ENCODE measurements at places on chromosomes 1 and 21.

GRCh38 chr1:54600947-54601721 lies 22.2 kb downstream of the FAM151A start:
- DNase-seq, result no peak

DNA sequence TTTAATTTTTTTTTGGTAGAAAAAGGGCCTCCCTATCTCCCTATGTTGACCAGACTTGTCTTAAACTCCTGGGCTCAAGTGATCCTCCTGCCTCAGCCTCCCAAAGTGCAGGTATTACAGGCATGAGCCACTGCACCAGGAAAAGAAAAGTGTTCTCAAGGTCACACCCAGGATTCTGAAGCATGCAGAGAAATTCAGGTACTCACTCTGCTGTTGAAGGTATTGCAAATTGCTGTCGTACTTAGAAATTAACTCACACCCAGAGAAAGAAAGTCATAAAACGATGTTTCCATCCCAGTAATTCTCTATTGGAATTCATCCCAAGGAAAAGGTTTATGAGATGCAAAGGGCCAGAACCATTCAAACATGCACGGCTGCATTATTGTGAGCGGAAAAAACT lies 73.7 kb downstream of the DHRS3 start:
- no peak for DNase-seq

DNA sequence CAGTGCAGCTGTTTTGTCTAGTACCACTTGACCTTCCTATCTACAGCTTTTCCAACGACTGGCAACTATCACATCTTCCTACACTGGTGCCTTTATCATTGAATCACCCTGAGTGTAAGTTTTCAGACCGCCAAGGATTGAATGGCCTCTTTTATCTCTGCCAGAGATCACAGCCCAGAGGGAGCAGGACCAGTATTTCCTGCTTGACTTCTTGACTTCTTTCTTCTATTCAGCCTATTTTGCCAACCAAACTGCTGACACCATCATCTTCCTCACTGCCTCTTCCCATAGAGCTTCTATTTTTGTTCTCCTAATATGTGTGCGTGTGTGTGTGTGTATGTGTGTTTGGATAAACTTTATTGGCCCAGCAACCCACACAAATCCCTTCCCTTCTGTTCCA lies 53.8 kb downstream of the SERBP1 start:
- no peak for DNase-seq

DNA sequence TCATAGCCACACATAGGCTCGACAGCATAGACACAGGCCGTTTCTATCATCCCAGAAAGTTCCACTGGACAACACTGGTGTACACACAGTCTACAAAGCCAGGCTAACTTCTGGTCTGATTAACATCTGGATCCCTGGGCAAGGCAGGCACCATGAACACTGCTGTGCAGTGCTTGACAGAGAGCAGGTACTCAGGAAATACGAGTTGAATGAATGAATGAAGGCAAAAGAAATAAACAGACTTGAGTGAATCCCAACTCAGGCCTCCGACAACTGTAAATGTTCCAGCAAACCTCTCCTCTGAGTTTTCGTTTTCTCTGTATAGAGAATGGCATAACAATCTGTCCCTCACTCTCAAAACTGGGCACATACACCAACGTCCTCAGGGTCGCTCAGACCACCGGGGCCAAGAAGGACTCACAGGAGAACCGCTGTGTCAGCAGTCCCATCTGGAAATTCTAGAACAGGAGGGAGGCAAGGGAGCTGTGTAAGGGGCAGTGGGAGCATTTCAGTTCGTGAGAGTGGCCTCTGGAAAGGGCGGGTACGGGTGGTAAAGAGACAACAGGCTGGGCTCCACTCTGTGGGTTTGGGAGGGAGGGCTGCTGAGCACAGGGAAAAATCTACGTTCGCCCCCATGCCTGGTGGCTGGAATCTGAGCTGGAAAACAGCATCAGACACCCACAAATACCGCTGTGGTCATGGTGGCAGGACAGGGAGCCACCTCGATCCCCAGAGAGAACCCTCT lies 15.1 kb upstream of the ECE1 start:
- no peak for DNase-seq

GRCh38 chr1:169860750-169861149 lies 32.9 kb downstream of the SCYL3 start:
- no peak for DNase-seq

DNA sequence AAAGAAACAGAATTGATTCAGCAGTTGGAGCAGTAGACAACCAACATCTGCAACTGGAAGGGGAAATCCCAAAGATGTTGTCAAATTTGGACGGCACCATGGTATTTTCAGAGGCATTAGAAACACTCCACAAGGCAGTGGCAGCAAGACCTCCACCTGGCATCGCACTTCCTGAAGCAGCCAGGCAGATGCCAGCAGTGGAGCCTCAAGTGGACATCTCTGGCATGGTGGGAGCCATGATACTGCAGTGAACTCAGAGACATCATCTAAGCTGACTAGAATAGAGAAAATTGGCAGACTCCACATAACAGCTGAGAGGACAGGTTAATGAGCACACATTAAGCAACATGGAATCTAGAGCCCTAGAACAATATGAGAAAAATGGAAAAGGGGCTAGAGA lies 33.9 kb upstream of the RGS8 start:
- no peak for DNase-seq

GRCh38 chr1:209767706-209768105 lies 11.9 kb downstream of the TRAF3IP3 start:
- no peak for DNase-seq

- DNase-seq, result peak; percentile 75
Measured at GRCh38 chr1:206803221-206803730, 31.0 kb upstream of the IL10 start.

- DNase-seq, result no peak
Measured at GRCh38 chr1:71921204-71921603, 361.1 kb downstream of the NEGR1 start.

DNA sequence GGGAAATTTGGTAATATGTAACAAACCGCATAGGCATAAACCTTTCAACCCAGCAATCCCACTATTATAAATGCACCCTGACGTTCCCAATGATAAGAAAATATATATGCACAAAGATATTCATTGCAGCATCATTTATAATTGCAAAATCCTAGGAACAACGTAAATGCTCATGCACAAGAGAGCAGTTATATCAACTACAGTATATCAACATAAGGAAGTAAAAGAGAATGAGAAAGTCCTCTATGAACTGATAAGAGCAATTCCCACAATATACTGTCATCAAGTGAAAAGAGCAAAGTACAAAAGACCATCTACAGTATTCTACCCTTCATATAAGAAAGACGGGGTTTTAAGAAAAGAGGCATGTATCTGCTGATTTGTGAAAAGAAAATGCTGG lies 229.9 kb downstream of the SLC45A1 start:
- DNase-seq, result no peak

- no peak for DNase-seq
Measured at GRCh38 chr1:5708346-5709245, 283.6 kb downstream of the NPHP4 start.

- no peak for DNase-seq
Measured at GRCh38 chr21:26147535-26147934, 23.0 kb downstream of the APP start.

GRCh38 chr21:45088729-45089128 lies 14.3 kb downstream of the ADARB1 start:
- no peak for DNase-seq

DNA sequence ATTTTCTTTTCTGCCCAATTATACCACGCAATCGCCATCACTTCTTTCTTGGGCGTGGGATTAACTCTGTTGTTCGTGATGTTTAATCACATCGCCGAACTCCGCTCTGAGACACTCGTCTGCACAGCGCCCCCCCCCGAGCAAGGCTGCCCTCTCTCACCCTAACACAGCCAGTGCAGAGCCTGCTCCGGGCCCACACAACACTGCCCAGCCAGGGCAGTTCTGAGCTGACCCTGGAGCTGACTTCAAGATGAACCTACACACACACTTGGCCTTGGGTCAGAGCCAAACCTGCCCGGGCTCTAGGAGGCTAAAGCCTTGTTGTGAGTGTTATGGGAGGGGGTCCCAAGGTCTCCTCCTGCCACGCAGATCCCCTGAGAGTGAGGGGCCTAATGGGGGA lies 64.6 kb upstream of the LRP8 start:
- no peak for DNase-seq

DNA sequence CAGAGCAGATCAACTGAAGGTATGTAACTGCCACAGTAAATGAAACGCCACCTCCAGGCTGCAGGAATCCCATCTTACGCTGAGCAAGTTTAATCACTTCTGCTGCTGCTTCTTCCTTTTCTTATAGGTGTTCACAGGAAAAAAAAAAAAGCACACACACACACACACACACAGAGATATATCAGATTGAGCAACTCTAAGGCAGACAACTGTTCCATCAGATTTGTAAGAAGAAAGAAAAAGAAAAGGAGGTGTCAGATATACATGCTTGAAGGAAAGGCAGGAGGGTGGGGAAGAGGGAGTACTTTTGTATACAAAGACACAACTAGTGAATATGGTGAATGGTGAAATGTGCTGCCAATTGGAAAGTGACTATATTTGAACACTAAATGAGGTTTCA lies 28.6 kb downstream of the DSTYK start:
- DNase-seq, result no peak

GRCh38 chr1:162080472-162081015 lies 11.1 kb downstream of the NOS1AP start:
- DNase-seq, result no peak

- no peak for DNase-seq
Measured at GRCh38 chr1:105373681-105374080, 1624.0 kb downstream of the AMY1C start.

DNA sequence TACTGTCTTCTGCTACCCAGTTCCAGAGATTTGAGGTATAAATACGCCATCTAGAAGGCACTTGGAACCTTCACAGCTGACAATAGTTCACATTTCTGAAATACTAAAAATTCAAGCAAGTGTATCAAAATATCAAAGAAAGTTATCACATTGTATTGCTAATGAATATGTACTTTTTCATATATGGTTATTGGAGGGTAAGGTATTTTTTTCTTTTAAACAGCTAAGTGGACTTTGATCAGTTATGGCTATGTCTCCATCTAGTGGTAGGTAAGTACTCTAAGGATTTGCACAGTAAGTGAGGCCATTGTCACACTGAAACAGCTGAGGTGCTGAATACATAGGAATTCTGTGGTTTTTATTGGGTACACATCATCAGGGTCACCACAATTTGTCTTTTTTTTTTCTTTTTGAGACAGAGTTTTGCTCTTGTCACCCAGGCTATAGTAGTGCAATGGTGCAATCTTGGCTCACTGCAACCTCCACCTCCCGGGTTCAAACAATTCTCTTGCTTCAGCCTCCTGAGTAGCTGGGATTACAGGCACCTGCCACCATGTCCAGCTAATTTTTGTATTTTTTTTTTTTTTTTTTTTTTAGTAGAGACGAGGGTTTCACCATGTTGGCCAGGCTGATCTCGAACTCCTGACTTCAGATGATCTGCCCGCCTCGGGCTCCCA lies 49.1 kb upstream of the CR2 start:
- DNase-seq, result no peak

GRCh38 chr1:212127221-212127620 lies 91.7 kb downstream of the DTL start:
- DNase-seq, result no peak

DNA sequence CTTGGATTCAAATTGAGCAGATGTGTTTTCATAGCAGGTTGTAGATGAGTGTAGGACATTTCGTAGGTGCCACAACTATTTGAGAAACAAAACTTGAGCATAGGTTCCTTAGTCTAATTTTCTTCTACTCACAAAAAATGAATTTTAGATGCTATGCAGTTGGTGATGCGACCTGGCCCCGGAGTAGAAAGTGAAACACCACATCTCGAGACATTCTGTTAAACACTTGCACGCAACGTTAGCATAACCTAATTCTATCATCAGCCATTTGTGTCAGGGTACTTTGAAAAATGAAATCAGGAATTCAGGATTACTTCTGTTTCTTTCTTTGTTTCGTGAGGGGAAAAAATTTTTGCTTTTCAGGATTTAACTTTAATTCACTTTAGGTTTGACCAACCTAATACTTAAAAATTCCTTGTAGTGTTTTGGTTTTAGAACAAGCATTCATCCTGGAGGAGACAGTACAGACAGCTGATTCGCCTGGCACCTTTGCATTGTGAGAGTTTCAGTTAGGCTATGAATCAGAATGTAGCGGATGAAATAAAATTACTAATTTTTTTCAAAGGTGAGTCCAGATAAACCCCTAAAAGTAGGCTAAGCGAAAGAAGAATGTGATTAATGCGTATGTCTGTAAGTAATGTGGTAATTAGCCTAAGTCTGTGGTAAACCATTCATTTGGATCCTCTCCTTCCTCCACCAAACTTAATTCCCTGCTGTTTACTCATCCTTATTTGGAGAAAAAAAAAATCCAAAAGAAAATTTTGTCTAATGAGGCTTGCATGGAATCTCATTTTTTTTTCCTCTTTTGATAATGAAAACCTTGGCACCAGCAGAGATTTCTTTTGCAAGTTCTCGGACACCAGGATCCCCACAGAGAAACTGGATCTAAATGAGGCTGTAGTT lies 44.9 kb downstream of the MAP3K21 start:
- DNase-seq, result no peak
